NCI-H524 treated with DMSO at 0.1 percent for 48 hours (cell line): ENCODE measurements at places on chromosomes 6 and 20.
A peak's percentile ranks its signal among the peaks of the same experiment; 100 is the strongest.

GRCh38 chr6:31401403-31401802 lies 2.0 kb upstream of the MICA start:
- DNase-seq, result no peak

DNA sequence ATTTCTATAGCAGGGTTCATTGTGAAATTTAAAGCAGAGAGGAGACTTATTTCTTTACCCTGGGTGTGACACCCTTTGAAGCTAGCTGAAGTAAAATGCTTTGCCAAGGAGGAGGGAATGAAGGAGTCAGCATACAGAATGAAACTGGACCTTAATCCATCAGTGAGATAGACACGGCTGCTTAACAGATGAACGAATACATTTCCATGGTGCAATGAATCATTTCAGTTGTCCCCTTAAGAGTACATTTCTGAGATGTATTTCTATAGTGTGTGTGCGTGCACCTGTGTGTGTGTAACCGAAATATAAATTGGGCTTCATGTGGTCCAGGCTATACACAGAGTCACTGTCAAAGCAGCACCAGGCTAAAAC lies 73.8 kb upstream of the CD93 start:
- DNase-seq, result no peak

GRCh38 chr20:59145247-59145923 lies 18.2 kb upstream of the ZNF831 start:
- no peak for DNase-seq

GRCh38 chr20:19973961-19974629 lies 43.1 kb upstream of the NAA20 start:
- no peak for DNase-seq

DNA sequence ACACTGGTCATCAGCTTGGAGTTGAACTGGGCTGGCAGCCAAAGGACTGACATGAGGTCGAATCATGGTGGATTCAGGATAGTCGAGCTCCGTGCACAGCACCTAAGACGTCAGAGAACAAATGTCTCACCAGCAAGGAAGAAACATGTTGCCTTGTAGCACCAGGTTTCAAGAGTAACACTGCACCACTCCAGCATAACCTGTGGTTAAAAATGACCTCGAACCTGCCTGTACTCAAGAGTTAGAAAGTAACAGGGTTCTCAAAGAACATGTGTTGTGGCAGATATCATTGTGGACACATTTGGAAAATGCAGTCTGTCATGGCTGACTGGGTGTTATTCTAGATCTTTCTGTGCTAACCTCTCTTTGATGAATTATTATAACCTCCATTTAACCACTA lies 511.6 kb downstream of the CDH26 start:
- no peak for DNase-seq

- DNase-seq, result no peak
These were observed 382.0 kb downstream of the TAF4 start for GRCh38 chr20:61683721-61684120.

DNA sequence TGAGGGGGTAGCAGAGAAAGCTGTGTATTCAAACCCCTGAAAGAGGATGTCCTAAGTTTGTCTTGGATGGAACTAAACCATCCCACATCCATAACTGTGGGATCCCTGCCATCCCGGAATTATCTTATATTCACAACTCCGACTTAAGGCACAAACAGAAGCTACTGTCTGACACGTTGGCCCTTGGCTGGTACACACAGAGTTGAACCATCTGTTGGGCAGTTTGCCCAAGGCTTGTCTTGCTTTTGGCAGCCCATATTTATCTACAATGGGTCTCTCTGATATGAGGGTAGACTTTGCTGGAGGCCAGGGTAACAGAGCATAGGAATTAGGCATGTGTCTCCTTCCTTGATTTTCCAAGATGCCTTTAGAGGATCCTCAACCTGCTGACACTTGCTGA lies 116.6 kb upstream of the PROKR2 start:
- no peak for DNase-seq

DNA sequence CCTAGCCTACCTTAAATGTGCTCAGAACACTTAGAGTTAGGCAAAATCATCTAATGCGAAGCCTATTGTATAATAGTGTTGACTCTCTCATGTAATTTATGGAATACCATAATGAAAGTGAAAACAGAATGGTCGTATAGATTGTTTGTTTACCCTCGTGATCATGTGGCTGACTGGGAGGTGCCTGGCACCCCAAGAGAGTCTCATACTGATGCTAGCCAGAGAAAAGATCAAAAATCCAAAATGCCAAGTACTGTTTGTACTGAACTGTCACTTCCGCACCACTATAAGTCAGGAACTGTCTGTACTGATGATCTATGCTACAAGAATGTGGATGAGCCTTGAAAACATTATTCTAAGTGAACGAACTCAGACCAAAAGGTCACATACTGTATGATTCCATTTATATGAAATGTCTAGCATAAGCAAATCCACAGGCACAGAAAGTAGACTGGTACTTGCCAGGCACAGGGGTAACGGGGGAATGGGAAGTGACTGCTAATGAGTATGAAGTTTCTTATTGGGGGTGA lies 22.4 kb downstream of the ZMYND8 start:
- DNase-seq, result no peak

- DNase-seq, result no peak
These were observed 17.0 kb downstream of the GSS start for GRCh38 chr20:34938466-34939163.

- DNase-seq, result no peak
These were observed 183.1 kb upstream of the MCHR2 start for GRCh38 chr6:100176951-100177710.

DNA sequence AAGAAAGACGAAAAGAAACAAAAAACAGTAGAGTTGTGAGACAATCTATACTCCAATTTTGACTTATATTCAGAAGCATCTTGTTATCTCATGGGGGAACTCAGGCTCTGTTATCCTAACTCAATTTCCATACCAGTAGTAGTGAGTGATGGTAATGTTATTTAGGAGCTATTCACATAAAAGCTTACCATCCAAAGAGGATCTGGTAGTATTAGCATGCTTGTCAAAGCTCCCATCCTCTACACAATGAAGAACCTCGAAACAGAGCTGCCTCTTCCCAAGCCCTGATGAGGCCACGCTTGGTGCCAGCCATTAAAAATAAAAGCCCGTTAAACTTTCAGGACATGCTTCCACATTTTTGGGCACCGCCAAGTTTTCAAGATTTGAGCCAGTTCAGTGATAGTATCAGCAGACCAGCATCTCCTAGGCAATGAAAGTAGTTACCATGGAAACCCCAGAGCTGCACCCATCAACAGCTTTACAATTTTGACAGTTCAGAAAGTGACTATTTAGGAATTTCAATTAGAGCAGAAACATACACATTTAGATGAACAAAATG lies 173.3 kb downstream of the CD83 start:
- DNase-seq, result no peak

DNA sequence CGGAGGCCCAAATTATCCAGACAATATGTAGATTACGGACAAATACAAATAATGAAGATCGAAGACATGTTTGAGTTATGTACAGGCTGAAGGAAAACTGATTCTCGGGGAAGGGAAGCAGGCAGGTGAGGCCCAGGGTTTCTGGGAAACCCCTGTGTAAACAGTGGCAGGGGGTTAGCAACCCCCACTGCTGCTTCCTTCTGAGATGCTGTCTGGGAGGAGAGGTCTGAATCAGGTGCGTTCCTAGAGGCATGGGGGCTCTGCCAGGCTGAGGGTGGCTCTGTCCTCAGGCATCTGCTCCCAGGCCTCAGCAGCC lies 7.2 kb upstream of the MDGA1 start:
- no peak for DNase-seq

GRCh38 chr6:163751032-163751525 lies 336.6 kb downstream of the QKI start:
- DNase-seq, result no peak

DNA sequence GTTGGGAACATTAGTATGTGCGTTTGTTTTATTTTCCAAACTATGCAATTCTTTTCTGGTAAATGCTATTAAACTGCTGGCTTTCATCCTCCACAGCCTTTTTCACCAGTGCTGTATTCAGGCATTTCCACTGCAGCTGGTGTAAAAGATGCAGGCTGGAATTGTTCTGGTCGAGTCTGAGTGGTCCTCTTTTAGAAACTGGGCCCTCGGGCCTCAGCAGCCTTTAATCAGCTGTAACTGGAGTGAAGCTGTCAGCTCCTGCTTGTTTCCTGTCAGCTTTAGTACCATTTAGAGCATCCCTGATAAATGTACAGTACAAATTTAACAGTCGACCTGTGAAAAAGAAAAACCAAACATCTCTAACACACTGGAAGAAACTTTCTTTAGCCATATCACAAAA lies 979.6 kb downstream of the TFAP2A start:
- no peak for DNase-seq

GRCh38 chr6:46370622-46371021 lies 120.6 kb downstream of the RCAN2 start:
- DNase-seq, result no peak

DNA sequence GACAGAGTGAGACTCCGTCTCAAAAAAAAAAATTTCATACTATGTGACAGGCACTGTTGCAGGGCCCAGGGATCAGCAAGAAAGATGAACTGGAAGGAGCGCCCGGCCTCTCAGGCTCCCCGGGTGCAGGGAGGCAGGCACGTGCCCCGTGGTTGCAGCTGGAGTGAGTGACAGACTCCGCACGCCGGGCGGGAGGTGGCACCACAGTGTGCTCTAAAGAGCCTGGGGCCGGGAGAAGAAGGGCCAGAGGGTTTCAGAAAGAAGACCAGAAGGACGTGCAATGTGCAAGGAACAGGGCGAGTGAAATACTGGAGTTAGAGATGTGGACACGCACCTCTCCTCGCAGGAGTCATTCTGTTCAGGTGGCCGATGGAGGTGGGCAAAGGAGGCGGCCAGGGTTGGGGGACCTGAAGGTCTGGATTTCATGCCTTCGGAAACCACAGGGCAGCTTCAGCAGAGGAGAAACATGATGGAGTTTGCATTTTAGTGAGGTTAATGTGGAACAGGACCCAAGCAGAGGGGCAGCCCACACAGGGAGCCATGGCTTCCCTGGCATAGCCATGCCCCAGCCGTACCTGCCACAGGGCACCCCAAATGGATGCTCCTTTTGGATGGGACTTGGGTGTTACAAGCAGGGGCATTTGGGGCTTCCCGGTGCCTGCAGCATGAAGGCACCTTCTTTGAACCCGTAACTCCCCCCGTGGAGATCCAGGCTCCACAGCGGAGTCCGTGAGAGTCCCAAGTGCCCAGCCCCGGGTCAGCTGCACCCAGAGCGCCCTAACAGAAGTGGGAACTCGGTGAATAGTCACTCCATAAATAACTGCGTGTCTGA lies 226.2 kb downstream of the ERMARD start:
- no peak for DNase-seq

DNA sequence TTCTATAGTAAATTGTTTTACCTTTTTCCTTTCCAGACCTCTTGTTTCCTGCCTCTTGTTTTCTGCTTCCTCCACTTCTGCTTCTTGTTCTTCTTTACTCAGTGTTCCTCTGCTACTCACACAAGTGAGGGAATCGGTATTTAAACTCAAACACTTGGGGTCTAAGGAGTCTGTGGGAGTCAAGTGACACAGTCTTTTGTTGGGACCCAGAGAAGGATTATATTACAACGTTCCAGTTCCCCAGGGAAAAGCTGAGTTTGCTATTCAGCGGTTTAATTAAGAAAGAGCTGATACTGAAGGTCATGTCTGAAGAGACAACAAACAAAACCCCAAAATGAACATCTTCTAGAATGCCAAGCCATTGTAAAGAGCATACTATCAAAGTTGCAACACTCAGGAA lies 107.8 kb upstream of the CITED2 start:
- no peak for DNase-seq

GRCh38 chr20:6765469-6766058 lies 1.9 kb upstream of the BMP2 start:
- DNase-seq, result no peak

- no peak for DNase-seq
These were observed 136.0 kb downstream of the PACRG start for GRCh38 chr6:162863821-162864220.

DNA sequence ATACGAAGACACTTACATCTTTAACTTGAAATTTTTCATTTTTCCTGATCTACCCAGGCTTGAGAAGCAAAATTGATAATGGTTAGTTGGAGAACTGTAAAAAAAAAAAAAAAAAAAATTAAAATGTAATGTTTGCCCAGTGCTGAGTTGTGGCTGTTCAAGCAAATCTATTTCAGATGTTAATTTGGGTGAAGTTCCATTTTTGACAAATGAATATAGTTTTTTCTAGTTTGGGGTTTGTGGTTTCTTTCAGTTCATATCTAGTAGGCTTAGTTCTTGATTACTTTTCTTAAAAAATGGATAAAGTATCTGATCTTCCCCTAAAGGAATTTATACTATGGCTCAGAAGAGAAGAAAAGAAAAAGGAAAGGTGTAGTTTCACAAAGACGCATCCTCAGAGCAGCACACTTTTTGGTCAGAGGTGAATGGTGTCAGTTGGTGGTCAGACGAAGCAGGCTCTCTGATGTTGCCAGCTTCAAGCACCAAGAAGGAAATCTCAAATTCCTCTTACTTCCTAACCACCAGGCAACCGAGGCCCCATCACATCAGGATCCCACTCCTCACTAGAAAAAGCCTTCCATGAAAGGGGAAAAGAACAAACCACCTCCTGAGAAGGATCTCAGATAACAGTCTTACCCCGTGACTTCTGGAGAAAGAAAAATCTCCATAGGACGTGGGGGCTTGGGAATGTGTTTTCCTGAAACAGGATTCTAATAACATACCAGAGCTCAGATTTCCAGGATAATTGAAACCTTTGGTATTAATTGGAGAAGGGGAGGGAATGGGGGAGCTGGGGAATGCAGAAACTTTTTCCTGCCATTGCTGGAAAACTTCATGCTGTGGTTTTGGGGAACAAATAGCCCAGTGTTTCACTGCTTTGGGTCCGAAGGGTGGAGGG lies 396.2 kb downstream of the CD83 start:
- DNase-seq, result no peak

GRCh38 chr6:28335564-28336283 lies at the start of gene ZSCAN31:
ZSCAN31 (minus strand) TSS chr6:28336148; CDS start chr6:28329683, 6,465 bp downstream.
- peak; percentile 85 for DNase-seq

DNA sequence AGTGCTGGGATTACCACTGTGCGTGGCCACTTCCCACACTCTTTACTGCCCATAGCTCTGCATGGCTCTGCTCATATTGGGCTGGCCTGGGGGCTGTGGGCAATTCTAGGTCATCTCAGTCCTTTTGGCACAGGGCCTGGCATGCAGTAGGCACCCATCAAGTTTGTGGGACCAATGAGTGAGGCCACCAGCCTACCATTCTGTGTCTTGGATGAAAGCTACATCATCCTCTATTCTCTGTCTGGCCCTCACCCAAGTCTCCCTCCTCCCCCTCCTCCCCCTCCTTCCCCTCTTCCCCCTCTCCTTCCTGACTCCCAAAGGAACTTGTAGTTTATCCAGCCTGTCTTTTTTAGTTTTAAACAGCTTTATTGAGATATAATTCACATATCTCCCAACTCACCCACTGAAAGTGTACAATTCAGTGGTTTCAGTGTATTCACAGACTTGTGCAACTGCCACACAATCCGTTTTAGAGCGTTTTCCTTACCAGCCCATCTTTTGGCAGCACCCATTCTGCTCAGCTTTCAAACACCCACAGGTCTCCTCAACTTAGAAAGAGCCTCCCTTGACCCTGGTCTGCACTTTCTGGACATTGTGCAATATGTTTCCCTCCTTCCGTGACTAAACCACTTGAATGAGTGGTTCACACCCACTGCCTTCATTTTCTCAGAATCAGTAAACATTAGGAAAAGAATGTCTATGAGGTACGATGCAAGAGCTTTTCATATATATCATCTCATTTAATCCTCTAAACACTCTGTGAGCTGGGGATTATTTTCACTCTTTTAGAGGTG lies 21.5 kb upstream of the MRPS18A start:
- no peak for DNase-seq
